ENCODE measurements at places on chromosomes 2 and 18.

DNA sequence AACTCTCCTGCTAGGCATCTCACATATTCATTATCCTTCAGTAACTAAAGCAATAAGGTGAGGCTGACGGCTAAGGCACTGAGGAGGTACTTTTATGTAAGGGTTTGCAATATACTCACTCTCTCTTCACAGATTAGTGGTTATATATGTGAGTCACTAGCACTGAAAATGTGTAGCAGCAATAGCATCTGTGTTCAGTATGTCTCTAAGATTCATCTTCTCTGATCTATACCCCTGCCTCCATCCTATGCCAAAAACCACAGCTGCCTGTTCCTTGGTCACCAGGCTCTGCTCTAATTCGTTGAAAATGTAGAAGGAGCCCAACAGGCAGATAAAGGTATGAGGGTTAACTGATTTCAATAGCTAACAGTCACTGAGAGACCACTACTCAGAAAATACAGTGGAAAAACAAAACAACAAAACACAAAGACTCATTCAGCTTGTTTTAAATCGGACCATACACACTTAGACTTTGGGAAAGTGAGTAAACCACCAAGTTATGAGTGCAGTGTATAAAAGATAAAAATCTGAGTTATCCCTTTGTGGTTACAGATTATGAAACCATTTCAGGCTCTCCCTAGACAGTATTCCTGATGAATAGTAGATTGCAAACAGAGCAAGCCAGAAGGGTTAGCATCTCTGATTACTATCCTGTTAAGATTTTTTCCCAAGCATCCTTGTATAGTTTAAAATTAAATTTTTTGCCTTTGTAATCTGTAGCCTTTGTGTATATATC, 75.3 kb upstream of the CYP26B1 start:
- DNase-seq = no peak

DNA sequence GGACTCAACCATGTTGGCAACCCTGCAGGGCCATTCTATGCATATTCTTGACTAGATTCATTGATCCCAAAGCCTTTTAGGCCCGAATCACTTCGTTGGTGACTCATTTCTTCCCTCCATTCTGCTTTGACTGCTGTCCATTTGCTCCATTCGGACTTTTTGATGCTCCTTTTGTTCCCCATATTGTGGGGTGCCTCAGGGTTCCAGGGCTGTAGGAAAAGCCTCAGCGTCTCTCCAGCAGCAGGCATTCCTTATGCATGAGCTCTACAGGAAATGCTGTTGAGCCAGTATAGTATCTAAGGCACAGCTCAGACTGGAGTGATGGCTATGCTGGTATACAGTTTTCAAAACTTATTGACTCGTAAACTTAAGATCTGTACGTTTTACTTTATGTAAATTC, 292.6 kb downstream of the PRKCE start:
- DNase-seq = no peak

- no peak for DNase-seq
Measured at GRCh38 chr18:48852794-48853193, 98.0 kb downstream of the SMAD7 start.

DNA sequence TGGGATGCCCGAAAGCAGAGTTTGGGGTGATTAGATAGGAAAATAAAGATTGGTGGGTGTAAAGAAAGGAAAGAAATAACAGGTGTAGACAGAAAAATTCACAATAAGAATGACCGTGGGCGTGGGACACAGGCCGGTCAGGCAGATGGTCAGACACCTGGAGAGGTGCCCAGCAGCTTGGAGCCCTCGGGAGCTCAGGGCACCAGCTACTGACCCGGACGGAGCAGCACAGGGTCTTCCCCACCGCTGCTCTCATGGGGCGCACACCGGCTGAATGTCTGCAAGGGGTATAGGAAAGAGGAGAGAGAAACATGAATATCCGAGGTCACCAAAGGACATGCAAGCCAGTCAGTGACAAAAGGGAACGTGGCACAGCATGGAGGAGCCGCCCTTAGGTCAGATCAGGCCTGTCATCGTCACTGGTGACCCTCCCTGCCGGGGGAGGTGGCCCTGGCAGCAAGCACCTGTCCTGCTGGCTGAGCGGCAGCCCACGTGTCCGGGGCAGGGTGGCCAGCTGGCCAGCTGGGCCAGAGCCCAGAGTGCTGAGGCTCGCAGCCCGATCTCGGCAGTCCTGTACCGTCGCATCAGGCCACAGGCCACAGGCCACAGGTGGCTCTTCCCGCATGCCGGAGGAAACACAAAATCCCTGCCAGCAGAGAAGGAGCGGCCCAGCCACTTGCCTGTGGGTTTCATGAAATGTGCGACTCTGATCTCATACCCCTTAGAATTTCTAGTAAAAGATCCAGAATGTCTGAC, 112.0 kb upstream of the NDUFV2 start:
- DNase-seq = no peak

- no peak for DNase-seq
Measured at GRCh38 chr2:102289129-102289528, 22.2 kb upstream of the IL1RL1 start.

GRCh38 chr2:127695491-127696472, 5.5 kb upstream of the SFT2D3 start:
- no peak for DNase-seq

GRCh38 chr2:150859877-150860276, 372.4 kb upstream of the RND3 start:
- DNase-seq = no peak

DNA sequence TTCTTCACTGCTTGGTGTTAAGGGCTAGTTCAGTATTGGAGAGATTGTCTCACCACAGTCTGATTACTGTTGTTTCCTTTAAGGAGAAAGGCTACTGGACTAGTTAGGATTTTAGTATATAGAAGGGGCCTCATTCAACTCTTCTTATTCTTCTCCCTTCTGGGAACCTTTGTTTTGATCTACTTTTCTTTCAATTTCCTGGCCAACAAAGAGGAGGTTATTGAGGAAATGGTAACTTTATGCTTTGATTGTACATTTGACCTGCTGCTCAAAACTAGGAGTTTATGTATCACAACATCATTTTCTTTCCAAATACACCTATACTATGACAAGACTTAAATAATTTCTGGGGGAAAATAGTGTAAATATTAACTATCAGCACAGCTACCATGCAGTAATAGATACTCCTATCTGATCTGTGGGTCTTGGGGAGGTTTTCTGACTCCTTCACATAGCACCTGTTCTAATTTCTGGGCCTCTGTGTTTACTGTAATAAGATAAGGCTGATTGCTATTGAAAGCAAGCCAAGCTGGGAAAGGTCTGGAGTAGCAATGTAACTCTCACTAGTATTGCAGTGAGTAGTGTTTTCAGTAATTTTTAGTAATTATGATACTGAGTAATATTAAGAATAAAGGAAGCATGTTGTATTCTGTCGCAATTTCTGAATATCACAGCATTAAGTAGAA, 395.3 kb downstream of the NUP35 start:
- DNase-seq = no peak

- DNase-seq = no peak
Measured at GRCh38 chr2:36277881-36278523, 77.6 kb upstream of the CRIM1 start.

DNA sequence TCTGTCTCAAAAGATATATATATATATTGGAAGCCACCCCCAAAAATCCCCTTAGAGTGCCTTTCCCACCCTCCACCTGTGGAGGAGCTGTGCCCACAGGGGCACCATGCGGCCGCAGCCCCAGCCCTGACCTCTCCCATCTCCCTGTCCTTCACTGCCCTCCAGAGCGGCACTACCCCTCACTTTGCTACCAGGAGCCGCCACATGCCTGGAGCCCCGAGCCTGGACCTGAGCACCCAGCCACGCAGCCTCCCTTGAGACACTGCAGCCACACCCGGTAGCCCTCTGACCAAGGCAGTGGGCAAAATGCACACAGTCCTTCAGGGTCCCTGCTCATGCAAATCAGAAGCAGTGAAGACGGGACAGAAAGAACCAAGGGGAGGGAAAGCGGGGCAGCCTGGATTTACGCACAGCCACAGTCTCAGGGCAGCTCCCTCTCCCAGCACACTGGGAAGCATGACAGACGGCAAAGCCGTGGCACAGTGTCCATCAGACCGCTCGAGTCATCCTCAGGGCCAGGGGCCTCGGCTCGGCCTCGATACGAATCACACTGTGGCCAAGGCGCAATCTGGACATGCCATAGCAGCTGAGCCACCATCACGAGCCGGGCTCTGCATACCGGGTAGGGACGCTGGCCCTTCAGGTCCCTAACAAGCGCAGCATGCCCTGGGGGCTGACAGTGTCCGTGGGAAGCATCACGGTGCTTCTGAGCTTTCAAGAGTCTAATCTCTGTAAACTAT, 10.1 kb downstream of the HDAC4 start:
- DNase-seq = peak; percentile 15

DNA sequence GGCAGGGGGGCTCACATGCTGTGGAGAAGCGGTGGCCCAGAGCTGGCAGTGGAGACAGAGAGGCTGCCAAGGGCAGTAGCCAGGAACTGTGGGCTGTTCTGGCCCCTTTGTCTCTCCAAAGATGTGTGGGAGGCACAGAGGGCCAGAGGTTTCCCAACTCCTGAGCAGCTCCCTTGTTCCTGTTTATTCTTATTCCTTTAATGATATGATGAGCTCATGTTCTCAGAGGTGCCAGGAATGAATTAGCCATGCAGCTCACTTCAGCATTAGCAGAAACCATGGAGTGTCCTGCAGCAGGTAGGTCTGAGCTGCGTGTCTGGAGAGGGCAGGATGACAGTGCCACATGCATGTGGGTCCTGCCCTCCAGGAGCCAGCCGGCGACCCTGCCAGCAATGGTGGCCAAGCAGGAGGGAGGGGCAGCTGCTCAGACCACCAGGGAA, 77.9 kb upstream of the FZD7 start:
- no peak for DNase-seq
